Activated T-cell treated with anti-CD3 and anti-CD28 coated beads for 24 hours (primary cell): ENCODE measurements at places on chromosomes 7 and 10.

DNA sequence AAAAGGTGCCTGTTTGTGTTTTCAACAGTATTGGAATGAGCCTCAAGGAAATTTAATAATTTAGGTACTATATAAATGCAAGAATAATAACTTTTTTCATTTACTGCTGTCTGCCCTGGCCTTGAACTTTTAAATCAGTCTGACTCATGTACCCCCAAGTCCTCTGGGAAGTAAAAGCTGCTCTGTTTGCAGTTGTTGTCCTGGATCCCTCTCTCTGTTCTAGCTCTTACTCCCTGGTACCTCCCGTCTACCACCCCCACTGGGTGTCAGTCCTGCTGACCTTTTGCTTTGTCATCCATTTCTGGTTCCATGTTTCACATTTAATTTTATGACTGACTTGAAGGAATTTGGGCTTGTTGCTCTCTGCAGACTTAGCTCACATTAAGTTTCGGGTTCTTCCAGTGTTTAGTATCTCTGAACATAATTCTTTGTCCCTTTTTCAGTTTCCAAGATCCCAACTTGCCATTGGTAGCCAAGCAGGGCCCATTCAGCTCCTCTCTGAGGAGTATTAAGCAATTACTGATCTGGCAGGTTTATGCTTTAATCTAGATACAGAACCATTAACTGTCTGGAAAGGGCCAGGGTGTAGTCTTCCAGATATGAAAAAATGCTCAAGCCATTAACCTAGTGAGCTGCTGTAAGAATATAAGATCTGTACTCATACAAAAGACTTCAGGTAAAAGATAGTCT is 208.7 kb upstream of the FAM3C start:
- DNase-seq: no peak

GRCh38 chr7:139231513-139232376 is 708 bp downstream of the UBN2 start:
- peak; percentile 4 for DNase-seq

- DNase-seq: no peak
Measured at GRCh38 chr7:102036958-102037357, 219.5 kb downstream of the CUX1 start.

DNA sequence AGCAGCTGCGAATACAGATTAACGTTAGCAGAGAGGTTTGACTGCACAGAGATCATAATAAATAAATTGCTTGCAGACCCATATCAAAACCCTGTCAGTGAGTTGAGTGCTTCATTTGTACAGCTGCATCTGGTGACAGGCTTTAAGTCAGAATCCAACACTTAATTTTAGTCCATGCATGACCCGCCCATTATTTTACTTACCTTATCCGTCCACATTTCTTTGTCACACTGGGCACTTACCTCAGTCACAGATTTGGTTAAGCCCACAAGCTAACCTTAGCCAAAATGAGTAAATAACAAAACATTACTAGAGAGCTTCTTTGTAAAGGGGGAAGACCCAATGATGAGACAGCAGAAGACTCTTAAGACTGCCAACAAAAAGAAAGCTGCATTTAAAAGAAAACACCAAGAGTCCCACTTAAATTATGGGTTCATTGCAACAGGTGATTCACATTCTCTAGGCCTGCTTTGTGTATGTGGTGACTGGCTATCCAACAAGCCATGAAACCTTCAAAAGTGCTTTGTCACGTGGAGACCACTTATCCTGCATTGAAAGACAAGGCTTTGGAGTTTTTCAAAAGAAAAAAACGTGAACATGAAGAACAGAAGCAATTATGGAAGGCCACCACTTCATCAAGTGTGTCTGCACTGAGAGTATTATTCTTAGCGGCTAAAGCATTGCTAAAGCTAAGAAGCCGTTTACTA is 32.2 kb downstream of the PHTF2 start:
- no peak for DNase-seq

- DNase-seq: no peak
Measured at GRCh38 chr7:17212188-17212587, 86.3 kb upstream of the AHR start.

GRCh38 chr7:112395893-112396292 is 54.4 kb upstream of the IFRD1 start:
- no peak for DNase-seq

- no peak for DNase-seq
Measured at GRCh38 chr7:157577061-157577460, 240.3 kb downstream of the DNAJB6 start.

GRCh38 chr10:64996886-64997285 is 1475.7 kb downstream of the REEP3 start:
- no peak for DNase-seq

- DNase-seq: peak; percentile 44
Measured at GRCh38 chr10:99993701-99994689, 15.8 kb downstream of the DNMBP start.
